Stimulated activated CD8-positive, alpha-beta memory T cell treated with anti-CD3 and anti-CD28 coated beads, Interleukin-7, amount 100 ng/mL, for 1 hour (primary cell): ENCODE measurements at places on chromosomes 7 and 10.

- DNase-seq: peak; percentile 16
These were observed 141.3 kb upstream of the KLF14 start for GRCh38 chr7:130875265-130875741.

DNA sequence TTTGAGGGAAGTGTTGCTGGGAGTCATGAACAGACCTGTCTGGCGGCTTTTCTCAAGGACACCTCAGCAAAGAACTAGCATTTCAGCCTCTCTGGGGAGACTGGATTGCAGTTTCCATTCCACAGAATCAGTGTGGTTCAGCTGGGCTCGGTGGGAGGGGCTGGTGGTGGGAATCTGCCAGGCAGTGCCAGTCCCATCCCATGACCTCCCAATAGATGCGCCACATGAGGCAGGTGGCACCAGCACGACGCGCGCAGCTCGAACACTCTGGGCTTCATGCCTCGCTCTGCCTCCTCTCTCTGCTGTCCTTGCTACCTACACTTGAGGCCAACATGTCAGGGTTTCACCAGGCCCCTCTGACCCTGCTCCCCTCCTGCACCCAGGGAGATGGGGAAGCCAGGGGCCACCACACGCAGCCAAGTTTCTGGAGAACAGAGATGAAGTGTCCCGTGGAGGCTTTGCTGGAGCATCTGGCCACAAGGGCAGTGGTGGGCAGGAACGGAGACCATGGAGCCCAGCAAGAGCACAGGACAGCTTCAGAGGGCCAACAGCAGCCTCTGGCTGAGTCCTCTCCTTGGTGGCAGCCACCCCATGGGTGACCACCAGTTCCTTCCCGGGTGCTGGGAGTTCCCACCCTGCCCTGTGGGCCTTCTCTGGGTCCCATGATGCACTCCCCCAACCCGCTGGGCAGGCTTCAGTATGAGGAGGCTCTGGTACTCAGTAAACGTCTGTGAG, 2.3 kb downstream of the NACAD start:
- DNase-seq: no peak

- no peak for DNase-seq
These were observed 870 bp downstream of the FZD1 start for GRCh38 chr7:91264924-91265681.

GRCh38 chr10:102863660-102864059, 5.6 kb upstream of the AS3MT start:
- no peak for DNase-seq

DNA sequence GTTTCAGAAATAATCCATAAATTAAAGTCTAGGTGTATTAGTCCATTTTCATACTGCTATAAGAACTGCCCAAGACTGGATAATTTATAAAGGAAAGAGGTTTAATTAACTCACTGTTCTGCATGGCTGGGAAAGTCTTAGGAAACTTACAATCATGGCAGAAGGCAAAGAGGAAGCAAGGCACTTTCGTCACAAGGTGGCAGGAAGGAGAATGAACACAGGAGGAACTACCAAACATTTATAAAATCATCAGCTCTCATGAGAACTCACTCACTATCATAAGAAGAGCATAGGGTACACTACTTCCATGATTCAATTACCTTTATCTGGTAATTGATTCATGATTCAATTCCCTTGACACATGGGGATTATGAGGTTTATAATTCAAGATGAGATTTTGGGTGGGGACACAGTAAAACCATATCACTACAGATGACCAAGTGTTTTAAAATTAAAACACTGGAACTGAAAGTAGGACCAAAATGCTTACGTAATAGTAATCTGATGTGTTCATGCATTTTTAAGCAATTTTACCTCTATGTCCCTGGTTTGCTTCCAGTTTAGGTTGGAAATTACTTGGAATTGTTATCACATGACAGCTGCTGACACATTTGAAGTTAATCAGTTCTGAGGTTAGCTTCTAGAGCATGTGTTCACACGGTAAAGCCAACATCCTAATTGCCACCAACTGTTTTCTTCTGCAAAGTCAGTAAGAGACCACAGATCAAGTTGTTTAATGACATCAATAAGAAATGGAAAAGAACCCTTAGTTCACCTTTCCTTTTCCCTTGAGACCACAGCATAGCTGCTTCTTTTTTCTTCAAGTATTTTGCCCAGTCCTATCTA, 48.4 kb upstream of the SEMA3C start:
- no peak for DNase-seq

GRCh38 chr10:33196710-33197491, 137.6 kb downstream of the NRP1 start:
- DNase-seq: no peak

GRCh38 chr10:25851548-25851947, 82.5 kb upstream of the MYO3A start:
- DNase-seq: no peak

DNA sequence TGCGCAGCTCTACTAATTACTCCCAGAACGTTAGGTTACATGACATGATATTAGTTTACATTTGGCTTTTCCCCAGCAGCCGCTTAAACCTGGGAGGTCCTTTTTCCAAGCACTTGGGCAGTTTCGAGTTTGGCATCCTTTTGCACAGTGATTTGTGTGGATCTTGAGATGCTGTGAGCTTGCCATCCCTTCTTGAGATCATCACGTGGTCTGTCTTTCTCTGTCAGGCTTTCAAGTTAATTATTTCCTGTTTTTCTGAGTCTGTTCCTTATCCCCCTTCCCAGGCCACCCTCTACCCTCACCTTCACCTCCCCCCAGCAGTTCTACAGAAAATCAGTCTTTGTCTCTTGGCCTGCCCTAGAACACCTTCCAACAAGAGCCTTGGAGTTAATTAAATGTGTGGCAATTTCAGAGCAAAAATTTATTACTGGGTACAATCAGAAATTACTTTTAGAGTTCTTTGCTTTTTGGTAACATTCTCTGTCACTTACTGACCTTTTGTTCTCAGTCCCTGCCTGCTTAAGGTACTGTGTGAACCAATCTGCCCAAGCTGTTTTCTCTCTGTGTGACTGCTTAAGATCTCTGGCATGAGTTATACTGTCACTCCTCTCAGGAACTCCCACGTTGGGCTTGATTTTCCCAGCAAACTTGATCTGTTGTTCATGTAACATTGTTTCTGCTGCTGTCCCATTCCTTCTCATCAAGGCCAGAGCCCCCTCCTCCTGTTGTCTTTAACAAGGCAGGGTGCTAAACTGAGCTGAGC, 3.1 kb upstream of the SLF2 start:
- no peak for DNase-seq

- no peak for DNase-seq
These were observed 96.7 kb downstream of the ARHGAP22 start for GRCh38 chr10:48507933-48508790.

DNA sequence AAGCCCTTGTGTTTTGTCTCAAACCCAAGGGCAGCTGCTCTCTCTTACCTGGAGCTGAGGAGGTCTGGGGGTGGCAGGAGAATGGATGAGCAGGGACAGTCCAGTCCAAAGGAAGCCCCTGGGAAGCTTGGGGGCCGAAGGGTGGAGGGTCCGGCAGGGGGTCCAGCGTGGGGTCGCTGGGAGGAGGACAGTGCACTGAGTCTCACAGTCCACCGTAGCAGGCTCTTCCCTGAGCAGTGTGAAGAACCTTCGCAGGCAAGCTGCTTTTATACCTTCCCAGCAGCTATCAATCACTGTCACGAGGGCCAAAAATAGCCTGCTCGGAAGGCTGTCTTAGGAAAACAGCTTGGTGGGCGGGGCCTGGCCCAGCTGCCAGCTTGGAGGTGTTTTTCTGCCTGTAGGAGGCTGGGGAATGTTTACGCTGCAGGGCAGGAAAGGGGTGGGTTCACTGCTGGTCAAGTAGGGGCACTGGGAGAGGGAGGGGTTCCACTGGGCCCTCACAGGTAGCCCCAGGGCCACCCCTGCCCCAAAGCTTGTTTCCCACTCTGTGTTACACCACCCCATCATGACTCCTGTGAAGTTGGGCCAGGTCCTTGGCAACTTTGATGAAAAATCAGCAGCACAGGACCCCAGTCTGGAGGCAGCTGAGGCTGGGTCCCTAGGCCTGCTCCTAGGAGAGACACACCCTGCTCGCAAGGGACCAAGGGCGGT, at the start of gene DEPP1:
Gene DEPP1, minus strand, starts transcription at position 240 of the 711 bp plus-strand sequence. CDS start 779 bp downstream, outside the sequence.
- no peak for DNase-seq

DNA sequence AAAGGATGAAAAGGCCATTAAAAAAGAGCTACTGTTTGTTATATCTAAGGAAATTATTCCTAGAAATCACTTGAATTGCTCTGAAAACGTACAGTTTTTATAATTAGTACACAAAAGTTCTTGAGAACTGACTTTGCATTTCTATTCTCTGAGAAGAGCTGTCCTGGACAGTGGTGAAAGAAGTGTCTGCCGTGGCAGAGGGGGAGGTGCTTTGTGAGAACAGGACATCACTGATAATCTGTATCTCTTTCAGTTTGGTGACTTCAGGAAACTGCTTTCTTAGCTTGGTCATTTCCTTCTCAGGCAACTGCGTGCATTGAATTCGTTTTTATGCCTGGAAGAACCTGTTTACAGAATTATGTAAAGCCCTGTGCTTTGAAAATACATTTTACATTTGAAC, 52.1 kb downstream of the POLL start:
- DNase-seq: no peak

- DNase-seq: no peak
These were observed 36.8 kb upstream of the HABP2 start for GRCh38 chr10:113516061-113516460.

GRCh38 chr10:91604553-91605534, 28.0 kb downstream of the PPP1R3C start:
- no peak for DNase-seq

DNA sequence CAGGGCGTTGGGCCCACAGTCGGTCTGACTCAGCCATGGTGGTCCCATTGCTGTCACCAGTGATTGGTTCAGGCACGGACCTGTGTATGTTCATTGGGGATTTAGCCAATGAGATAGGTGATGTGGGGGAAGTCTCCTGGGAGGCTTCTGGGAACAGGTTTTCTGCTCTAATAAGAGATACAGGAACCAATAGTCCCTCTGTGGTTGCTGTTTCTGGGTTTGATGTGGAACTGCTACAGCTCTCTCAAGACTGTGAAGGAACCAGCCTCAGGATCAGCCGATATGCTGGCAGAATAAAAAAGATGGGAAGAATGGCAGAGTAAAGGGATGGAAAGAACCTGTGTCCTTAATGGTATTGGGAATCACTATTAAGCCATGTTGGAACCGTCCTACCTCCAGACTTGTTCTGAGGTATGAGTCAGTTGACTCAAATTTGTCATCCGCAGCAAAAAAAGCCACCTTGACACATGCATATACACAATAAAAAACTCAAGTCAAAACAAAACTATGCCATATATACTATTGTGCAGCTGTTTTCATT, 70.6 kb downstream of the MCMBP start:
- DNase-seq: no peak

GRCh38 chr10:36097696-36098095, 455.6 kb upstream of the FZD8 start:
- no peak for DNase-seq

GRCh38 chr10:70761031-70761601, 24.1 kb downstream of the TBATA start:
- no peak for DNase-seq

GRCh38 chr7:42254217-42254616, 17.2 kb upstream of the GLI3 start:
- no peak for DNase-seq

DNA sequence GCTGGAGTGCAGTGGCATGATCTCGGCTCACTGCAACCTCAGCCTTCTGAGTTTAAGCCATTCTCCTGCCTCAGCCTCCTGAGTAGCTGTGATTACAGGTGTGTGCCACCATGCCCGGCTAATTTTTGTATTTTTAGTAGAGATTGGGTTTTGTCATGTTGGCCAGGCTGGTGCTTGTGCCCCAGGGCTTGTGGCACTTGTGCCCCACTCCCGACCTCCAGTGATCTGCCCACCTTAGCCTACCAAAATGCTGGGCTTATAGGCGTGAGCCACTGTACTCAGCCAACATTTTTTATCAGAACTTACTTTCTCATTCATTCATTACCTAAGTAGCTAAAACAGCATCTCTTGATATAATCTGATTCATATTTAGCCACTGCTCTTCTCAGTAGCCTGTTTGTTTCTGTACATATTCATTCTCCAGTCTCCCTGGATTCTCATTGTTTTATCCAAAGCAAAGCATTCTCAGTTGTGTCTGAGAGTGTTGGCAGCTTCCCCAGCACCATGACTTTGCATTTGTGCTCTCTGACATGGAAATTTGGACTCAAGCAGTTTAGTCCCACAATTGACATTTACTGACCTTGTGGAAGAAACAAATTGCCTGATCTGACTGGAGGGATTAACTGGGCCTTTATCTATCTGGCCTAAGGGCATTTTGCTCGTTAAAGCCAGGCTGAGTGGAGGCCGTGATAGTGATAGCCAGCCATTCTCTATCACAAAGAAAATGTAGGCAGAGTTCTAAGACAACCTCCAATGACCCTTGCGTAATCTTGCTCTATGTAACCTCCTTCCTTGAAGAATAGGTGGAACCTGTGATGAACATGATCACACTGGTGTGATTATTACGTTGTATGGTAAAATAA, 44.9 kb downstream of the AKR1B15 start:
- DNase-seq: no peak

- DNase-seq: no peak
These were observed 279.8 kb upstream of the CACNA2D1 start for GRCh38 chr7:82723411-82723810.

- no peak for DNase-seq
These were observed 4.5 kb downstream of the ZPBP start for GRCh38 chr7:50088463-50089129.

DNA sequence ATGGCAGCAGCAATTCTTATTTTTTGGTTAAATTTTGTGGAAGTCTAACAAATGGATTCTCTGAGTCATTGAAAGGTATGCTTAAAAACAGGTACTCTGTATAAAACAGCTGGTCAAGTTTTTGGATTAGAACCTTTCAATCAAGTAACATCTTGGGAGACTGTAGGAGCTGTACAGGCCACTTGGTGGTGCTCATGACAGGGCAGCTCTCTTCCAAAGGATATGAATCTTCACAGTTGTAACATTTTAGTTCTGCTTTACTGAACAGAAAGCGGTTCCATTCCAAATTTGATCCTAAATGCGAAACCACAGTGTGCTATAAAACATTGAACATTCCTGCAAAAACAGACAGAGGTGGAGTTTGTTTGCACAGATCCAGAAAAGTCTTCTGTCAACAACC, 44.5 kb upstream of the AGR3 start:
- no peak for DNase-seq

DNA sequence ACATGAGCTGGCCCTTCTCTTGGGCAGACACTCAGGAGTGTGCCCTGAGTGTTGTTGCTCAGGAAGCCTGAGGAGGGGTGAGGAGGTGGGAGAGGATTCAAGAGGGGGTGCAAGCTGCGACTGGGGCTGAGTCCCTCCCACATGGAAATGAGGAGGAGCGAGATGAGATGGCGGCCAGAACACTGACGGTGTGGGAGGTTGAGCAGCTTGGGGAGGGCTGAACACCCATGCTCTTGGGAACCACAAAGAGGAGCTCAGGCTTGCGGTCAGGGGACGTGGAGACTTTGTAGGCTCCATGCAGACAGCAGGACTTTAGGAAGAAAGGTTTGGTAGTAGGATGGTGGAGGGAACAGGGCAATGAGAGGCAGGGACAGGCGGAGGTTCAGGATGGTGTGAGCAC, 163.2 kb upstream of the SHH start:
- DNase-seq: no peak

- no peak for DNase-seq
These were observed 44.8 kb upstream of the HPSE2 start for GRCh38 chr10:99280472-99280871.

GRCh38 chr7:66522518-66522917, 106.2 kb upstream of the KCTD7 start:
- DNase-seq: no peak

GRCh38 chr7:8434290-8435002, 1.0 kb downstream of the NXPH1 start:
- no peak for DNase-seq

GRCh38 chr10:48590945-48591344, 13.9 kb downstream of the ARHGAP22 start:
- no peak for DNase-seq

GRCh38 chr10:60848680-60849079, 70.4 kb downstream of the CDK1 start:
- no peak for DNase-seq
